AG10803 (cell line): ENCODE measurements at places on chromosomes 12 and 14.
A peak's percentile ranks its signal among the peaks of the same experiment; 100 is the strongest.

DNA sequence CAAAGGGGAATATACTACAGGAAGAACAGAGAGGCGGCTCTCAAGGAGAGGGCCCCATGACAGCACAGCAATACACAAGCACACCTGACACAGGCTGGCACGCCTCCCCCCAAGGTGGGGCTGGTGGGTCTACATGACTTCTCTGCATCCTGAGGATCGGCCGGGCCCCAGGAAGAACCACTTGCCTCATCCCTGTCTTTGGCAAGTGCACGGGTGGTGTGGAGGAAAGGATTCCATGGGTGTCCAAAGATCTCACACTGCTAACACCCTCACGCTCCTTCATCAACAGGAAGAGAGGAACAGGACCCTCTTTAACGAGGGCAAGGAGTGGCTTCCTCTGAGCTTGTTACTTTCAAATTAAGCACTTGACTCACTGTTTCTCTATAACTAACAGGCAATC lies 7.3 kb downstream of the VAMP1 start:
- DNase-seq = no peak

DNA sequence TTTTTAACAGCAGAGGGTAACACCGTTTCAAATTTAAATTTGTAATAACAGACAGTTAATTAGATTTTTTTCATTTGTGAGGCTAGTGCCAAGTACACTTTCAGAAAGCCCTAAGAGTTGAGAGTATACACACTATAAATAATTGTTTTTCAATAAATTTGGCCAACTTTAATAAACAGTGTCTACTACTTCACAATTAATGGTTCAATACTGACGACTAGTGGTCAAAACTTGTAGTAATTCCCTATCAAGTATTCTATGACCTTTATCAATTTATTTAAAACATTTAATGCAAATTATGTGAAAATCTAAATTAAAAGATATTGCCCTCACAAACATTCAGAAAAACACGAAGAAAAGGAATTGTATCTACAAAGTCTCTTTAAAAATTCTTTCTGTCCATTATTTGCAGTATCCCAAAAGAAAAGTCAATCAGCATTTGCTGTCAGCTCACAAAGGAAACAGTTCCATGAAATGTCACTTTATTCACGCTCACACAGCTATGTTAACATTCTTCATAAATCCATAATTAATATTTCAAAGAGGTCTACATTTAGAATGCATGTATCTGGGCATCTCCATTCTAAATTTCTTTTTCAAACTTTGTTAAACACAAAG lies 91.2 kb downstream of the CEP128 start:
- peak; percentile 53 for DNase-seq

- DNase-seq = no peak
These were observed 43.3 kb downstream of the OTOGL start for GRCh38 chr12:80142640-80143039.

GRCh38 chr12:15808250-15808649 lies 19.1 kb upstream of the EPS8 start:
- DNase-seq = no peak

DNA sequence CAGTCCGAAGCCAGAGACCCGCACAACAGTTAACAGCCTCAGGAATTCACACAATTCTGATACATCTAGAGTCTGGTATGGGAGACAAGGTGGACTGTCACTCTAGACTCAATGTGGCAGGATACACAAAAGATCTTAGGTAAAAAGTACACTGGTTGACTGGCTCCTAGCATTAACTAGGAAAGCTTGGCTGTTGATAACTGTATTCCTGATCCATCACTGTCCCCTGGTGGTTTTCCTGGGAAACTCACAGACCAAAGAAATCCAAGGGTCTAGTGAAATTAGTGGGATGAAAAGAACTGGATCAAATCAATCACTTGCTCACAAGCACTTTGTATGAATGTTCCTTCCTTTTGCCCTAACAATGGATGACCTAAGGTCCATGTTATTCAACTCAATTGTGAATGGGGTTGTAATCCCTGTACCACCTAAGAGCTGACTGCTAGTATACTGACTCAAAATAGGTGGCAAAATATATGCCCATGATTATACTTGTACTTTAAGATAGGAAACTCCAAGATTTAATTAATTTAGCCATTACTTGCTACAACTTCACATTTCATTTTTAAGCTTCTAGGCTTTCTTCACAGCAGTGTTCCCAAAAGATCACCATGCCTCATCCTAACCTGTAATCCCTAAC lies 14.0 kb downstream of the NPC2 start:
- DNase-seq = peak; percentile 35

DNA sequence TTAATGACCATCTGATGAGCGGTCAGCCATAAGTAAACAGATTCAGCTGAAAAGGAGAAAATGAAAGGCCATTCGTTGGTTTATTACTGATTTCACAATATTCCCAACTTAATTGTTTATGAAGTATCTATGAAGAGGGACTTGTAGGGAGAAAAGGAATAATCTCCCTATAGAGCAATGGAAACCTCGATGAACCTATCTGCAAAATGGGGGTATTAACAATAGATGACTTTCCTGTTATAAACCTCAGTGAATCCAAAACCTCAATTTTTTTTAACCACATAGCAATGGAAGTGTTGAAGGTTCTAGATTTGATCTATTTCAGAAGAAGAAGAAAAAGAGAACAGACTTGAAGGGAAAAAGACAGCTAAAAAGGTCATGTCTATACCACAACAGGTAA lies 2.0 kb downstream of the WIF1 start:
- no peak for DNase-seq

DNA sequence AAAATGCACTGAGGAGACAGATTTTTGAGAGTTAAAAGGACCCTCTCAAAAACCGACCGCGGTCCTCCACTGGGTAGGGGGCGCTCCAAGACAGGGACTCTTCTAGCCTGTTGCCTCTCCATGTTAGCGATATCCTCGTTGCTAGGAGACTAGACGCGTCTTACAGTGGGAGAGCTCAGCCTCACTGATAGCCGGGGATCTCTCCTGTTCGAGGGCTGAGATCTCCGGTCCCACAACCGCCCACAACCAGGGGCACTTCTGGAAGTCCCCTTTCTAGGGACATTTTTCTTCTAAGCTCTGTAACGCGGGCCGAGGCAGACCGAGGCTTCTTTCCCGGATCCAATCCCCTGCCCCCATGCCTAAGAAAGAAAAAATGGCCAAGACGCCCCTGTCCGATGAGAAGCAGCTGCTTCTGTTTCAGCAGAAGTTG lies 21.3 kb downstream of the FKBP11 start:
- peak; percentile 74 for DNase-seq

GRCh38 chr14:36538051-36538450 lies 18.0 kb upstream of the NKX2-1 start:
- no peak for DNase-seq

GRCh38 chr12:52284562-52285171 lies 6.7 kb downstream of the KRT81 start:
- no peak for DNase-seq

GRCh38 chr12:109738878-109739665 lies 25.4 kb downstream of the FAM222A start:
- peak; percentile 31 for DNase-seq
